Natural killer cell (primary cell): ENCODE measurements at places on chromosomes 6 and 20. TPM values are rescaled to one million over a fixed set of nuclear protein-coding genes. Genes with fewer than 3 reads are reported as not detected.

GRCh38 chr6:152206072-152206818 is 398.8 kb downstream of the ESR1 start:
- DNase-seq: no peak
- peaks cover 91% of the 10 kb centered on the region for H3K36me3 ChIP-seq
- H3K27ac ChIP-seq: no peak overlapping the region
- no peak overlapping the region for H3K4me3 ChIP-seq
- no peaks in the 10 kb centered on the region for H3K27me3 ChIP-seq

DNA sequence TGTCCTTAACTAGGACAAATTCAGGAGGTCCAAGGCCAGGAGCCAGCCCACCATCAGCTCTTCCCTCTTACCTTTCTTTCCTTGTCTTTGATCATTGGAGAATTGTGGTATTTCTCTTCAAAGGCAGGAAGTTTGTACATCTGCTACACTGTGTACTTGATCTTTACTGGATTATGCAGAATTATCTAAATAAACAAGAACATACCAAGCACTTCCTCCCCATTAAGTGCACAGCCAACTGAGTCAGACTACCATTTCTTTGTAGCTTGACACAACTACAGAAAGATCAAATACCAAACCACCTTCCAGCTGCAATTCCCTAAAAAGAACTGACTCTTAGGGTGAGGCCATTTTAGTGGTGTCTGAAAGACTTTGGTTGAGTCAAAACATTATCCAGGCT is 195.1 kb downstream of the HDGFL1 start:
- no peak overlapping the region for H3K4me3 ChIP-seq
- H3K36me3 ChIP-seq: no peaks in the 10 kb centered on the region
- no peak overlapping the region for H3K27ac ChIP-seq
- no peaks in the 10 kb centered on the region for H3K27me3 ChIP-seq
- DNase-seq: no peak

- no peak overlapping the region for H3K27ac ChIP-seq
- H3K4me1 ChIP-seq: no peaks in the 10 kb centered on the region
- peaks cover 3% of the 10 kb centered on the region for H3K27me3 ChIP-seq
- no peak overlapping the region for H3K4me3 ChIP-seq
These were observed 12.6 kb downstream of the AFDN start for GRCh38 chr6:167839343-167839742.

DNA sequence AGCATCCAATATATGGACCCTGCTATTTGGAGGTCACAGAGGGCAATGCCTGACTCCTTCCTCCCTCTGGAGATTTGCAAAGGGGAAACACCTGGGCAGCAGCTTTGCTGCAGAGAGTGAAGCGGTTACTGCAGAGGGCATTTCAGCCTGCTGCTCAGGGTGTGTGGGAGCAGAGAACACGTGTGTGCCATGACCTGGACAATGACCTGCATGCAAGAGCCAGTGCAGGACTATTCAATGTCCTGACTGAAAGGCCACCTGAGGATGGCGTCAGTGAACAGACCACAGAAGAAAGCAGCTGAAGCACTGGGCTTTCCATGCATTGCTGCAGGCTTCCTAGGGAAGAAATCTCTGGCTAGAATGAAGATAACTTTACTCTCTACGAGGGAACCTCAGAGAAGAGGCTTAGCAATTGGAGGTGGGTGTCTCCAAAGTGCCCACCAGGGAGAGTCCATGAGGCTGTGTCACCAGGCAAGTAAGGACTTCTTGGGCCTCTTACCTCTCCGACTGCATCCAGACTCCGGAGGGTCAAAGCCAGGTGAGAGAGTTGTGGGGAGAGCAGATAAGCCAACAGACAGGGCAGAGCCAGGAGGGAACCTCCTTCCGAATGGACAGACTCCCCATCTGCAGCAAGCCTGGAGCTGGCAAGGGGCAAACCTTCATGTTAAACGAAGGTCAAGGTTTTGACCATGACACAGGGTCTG is 52.9 kb upstream of the PMEPA1 start:
- no peak for DNase-seq
- no peak overlapping the region for H3K27ac ChIP-seq
- H3K4me1 ChIP-seq: no peaks in the 10 kb centered on the region
- H3K27me3 ChIP-seq: no peaks in the 10 kb centered on the region
- H3K36me3 ChIP-seq: no peaks in the 10 kb centered on the region

The BTN3A1 gene
- total RNA-seq: 373 TPM

The VGLL2 gene
- not detected for total RNA-seq

The GATA5 gene
- not detected for total RNA-seq
